NCI-H187 (cell line): ENCODE measurements at places on chromosomes 1 and 21.

GRCh38 chr1:95122151-95122697 lies 5.1 kb downstream of the TLCD4 start:
- DNase-seq, result no peak

DNA sequence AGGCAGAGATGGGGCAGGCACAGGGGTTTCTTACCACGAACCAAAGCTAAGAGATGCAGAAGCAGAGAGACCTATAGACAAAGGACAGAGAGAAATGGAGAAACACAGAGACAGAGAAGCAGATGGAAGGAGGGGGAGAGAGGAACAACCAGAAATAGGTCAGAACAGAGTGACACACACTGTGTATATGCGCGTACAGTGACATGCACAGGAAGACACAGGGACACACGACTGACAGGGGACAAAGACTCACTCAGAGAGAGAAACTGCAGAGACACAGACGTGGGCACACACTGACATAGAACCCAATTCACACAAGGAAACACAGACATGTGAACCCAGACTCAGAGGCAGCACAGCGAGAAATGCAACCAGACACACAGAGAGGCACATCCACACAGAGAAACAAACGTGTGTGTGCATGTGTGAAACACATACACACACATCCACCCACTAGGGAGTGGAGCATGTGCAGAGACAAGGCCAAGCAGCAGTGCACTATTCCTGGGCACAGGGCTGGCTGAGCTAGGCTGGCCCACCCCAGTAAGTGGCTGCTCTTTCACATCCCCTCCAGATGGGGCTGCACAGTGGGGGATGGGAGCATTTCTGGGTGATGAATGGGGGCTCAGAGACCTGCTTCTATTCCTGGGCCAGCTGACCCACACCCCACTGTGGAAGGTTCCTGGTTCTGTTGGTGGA lies 123.4 kb upstream of the CSF3R start:
- DNase-seq, result no peak

- DNase-seq, result no peak
Measured at GRCh38 chr1:226676381-226676780, 62.7 kb downstream of the ITPKB start.

- no peak for DNase-seq
Measured at GRCh38 chr1:59732214-59732955, 82.4 kb upstream of the HOOK1 start.

- no peak for DNase-seq
Measured at GRCh38 chr1:242534753-242535152, 10.3 kb upstream of the PLD5 start.

GRCh38 chr1:27487966-27488884 lies 1.7 kb downstream of the WASF2 start:
- DNase-seq, result no peak

DNA sequence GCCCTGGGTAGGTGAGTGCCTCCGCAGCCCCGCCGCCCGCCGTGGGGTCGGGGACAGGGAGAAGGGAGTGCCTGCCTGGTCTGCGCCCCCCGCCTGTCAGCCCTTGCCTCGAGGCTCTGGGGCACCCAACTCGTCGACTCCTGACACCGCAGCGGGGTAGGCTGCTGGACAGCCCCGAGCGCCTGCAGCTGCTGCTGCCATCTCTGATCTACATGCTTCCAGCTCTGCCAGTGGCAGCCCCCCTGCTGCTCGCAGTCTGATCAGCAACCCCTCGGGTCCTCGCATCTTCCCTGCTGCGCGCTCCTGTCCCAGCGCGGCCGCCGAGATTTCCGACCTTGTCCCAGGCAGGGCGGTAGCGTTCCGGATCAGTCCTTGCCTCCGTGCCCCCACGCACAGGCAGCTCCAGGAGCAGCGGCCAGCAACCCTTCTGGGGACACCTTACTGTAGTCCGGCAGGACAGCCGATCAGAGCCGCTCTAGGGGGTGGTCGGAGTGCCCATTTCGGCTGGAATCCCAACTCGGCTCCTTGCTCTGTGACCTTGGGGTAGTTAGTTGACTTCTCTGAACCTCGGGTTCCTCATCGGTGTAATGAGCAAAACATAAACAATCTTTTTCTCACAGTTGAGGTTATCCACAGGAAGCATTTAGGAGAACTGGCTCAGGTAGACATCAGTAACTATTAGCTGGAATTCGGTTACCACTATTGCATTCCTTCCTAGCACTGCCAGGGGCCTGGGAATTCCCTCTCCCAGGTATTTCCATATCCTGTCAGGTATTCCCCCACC lies 540 bp downstream of the BCAN start:
- DNase-seq, result no peak

GRCh38 chr1:93022580-93022979 lies 56.5 kb upstream of the MTF2 start:
- no peak for DNase-seq

GRCh38 chr1:198966519-198966918 lies 327.7 kb downstream of the PTPRC start:
- no peak for DNase-seq

DNA sequence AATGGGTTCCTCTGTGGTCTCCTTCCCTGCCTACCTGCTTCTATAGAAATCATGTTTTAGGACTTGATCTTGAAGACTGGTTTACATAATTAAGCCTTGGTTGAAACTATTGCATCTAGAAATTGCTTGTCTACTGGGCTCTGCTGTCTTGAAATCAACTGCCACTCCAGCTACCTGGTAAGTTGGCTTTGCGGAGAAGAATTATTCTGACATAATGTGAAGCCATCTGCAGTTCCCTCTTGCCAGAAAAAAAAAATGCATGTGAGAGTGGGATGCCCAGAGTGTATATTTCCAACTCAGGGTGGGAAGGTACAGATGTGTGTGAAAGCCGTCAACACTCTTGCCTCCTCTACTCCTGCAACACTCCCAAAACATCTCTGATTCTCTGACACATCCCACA lies 27.2 kb downstream of the C8B start:
- no peak for DNase-seq

DNA sequence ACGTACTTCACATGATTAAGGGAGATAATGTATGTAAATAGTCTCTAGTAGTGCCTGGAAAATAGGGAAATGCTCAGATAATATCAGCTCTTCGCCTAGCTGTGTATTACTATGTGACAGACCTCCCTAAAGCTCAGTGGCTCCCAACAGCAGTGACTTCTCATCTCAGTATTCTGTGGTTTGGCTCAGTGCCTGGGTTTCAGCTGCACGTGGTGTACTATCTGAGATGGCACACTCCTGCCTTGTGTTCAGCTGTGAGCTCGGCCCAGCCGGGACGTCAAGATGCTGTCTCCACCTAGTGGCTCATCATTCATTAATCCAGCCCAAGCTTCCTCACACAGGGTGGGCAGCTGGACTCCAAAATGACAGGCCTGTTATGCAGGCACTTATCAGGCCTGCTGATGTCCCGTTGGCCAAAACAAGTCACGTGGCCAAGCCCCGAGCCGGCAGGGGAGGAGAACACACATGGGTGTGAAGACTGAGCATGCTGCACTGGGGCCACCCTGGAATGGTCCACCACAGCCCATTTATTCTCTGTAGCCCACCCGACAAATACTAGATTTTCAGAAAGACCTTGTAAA lies 17.8 kb downstream of the SLFNL1 start:
- DNase-seq, result peak; percentile 63

DNA sequence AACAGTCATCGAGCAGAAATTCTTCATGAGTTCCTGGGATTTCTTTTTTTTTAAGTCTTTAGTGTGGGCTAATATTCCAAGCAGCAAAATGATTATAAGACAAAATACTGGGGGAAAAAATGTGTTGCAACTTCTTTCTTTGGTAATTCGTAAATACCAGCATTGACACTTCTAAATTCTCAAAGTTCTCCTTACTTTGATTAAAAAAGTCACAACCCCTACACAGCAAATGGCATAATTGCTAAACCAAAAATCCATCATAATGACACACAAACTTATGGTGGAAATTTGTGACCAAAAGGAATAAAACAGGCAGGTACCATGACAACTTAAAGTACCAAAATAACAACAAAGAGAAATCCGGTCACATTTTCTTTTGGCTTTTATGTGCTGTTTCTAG lies 585.2 kb upstream of the PKN2 start:
- no peak for DNase-seq

- DNase-seq, result no peak
Measured at GRCh38 chr1:172324086-172324485, 96.4 kb upstream of the C1orf105 start.

DNA sequence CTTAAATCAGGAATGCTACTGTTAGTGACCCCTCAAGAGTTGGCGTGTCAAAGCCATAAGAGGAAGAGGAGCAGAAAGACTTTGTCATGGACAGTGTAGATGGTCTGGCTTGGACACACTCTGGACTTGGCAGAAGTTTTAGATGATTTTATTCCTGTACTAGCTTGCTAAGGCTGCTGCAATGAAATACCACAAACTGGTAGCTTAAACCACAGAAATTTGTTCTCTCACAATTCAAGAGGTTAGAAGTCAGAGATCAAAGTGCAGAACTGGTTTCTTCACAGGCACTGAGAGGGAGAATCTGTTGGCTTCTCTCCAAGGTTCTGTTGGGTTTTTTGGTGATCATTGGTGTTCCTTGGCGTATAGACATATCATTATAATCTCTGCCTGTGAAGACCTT lies 869.8 kb upstream of the B3GALT2 start:
- DNase-seq, result no peak

DNA sequence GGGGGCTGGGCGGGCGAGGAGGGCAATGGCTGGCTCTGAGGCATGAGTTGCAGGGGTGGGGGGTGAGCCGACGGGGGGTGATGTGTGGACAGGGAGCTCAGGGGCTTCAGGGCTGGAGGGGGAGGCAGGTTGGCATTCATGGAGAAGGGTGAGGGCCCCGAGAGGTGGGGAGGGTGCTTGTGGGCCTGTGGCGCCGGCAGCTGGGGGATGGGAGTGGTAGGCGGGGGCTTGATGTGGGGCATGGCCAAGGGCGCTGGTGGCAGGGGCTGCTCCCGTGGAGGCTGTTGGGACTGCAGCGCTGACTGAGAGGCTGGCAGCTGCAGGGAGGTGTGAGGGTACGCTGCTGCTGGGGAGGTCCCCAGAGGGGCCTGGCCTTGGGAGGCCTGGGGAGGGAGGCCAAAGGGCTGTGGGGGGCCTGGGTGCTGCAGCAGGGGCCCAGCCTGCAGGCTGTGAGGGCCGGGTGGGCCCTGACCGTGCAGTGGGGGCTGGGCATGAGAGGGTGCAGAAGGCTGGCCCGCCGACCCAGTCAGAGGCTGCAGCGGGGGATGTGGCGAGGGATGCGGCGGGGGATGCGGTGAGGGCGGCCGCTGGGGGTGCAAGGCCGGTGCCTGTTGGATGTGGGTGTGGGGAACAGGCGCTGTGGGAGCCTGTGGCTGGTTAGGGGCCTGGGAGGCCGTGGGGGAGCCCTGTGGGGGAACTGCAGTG lies 42.7 kb downstream of the SLC45A1 start:
- DNase-seq, result no peak

DNA sequence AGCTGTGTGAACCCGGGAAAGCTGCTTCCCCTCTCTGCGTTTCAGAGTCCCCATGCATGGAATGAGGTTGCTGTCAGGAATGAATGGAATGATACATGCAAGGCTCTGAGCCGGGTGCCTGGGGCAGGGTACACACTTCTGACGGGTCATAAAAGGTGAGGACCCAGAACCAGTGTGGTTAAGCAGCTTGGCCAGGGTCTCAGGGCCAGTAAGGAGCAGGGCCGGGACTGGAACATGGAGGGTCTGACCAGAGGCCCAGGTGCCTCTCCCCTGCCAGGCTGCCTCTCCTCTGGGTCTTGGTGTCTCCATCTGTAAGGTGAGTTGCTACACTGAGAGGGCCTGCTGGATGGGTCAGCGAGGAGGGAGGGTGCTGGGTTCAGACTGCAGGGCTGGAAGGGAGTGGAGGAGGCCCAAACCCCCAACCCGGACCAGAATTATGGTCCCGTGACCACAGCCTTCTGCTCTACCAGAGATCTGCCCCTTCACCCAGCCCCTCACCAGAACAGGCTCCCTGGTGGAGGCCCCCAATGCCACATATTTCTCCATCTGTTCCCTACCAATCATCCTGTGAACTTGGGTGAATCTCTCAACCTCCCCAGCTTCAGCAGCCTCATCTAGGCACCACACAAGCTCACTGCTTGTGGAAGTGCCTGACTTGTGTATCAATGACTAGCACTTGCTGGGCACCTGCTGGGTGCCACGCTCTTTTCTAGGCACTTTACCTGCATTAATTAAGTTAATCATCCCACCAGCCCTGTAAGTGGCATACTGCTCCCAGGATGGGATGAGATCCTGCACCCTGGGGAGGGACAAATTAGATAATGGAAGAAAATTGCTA lies 16.2 kb upstream of the LRP8 start:
- no peak for DNase-seq

DNA sequence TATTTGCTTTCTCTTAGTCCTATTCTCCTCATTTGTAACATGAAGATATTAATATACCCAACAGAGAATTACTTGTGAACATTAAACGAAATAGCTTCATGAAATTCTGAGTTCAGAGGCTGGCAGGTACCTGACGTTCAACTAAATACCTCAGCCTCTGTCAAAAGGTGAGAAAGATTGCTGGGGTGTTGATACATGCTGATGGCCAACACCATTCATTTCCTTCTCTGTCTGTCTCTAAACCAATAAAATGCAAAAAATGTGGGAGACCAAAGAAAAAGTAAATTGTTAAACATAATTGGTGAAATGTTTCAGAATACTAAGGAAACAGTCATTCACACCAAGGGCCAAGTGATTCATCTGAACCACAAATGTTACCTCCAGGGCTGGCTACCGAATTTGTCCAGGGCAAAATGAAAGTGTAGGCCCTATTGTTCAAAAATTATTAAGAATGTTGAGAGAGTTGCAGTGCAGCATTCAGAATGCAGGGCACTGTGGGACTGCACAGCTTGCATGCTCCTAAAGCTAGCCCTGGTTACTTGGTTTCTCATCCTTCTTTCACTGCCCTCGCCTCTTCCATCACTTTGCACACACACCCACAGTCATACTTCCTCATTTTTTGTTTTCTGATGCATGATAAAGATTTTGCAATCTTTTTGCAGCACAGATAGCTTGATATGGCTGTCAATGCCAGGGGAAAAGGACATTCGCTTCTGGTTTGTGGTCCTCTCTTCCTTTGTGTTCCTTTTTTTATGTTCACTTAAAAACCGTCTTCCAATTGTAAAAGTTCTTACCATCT lies 414.3 kb upstream of the NR5A2 start:
- DNase-seq, result no peak
